Right renal cortex interstitium (tissue), 3 donors: ENCODE measurements at places on chromosomes 4 and X.

- no peak for DNase-seq
Observed at GRCh38 chr4:52244848-52245247, 193.7 kb downstream of the SPATA18 start.

- no peak for DNase-seq
Observed at GRCh38 chr4:123166023-123166422, 230.6 kb upstream of the SPRY1 start.

DNA sequence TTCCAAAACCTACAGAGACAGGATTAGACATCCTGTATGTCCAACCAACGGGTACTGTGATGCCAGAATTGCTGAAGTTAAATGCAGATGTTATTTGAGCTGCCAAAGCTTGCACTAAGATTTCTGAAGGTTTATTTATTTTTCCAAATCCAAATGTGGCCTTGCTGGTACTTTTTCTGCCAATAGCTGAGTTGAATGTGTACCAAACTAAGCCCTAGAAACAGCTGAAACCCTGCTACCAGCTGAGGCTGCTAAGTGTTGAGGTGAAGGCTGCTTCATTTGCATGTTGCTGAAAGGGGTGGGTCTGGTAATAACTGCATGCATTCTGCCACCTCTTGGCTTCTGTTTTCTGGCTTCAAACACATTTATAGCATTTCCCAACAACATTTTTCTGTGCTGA, 366.5 kb downstream of the FAT4 start:
- no peak for DNase-seq

- DNase-seq = no peak
Observed at GRCh38 chr4:169120624-169121023, 110.6 kb upstream of the CBR4 start.

DNA sequence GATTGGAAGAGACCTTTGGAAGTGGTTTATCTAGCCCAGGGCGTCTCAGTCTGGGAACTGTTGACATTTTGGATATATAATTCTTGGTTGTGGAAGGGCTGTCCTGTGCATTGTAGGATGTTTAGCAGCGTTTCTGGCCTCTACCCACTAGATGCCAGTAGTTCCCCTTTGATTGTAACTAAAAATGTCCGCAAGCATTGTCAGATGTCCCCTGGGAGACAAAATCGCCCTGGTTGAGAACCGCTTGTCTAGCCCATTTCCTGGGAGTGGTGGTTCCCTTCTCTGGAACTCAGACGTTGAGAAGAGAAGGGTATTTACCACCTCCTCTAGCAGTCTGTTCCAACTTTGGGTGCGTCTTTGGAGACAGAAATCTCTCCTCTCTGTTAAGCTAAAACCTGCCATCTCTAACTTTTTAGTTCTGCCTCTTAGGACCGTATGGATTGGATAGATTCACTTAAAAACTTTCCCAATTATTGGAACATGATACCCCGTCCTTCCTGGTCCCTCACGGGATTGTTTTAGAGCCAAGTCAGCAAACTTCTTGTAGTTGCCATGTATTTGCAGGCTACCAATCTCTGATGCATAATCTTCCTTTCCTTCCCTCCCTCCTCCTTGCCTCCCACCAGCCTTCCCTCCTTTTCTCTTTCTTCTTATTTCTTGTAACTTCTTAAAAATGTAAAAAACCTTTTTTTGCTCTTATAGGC, 13.9 kb downstream of the TMEM165 start:
- no peak for DNase-seq

DNA sequence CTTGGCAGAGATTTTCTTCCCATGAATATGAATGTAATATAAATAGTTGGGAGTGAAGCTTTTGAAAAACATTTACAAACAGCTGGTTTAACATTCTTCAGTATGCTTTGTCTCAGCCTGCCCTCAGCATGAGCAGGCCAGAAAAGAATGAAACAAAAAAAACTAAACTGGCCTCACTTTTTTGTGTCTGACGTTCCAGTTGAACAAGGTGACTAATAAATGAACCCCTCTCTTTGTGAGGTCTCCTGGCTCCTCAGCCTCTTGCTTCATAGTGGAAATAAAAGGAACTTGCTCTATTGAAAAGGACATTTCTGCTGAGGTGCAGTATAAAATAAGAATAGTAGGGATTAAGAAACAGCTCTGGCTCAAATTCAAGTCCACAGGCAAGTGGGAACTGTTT, 9.4 kb downstream of the CHST7 start:
- DNase-seq = no peak
